ENCODE measurements at places on chromosomes 4 and X. TPM values are rescaled to one million over a fixed set of nuclear protein-coding genes. Genes with fewer than 3 reads are reported as not detected.

- DNase-seq: no peak
These were observed 4.3 kb downstream of the BCLAF3 start for GRCh38 chrX:19986531-19986930.

GRCh38 chrX:116239944-116240840 is 69.6 kb downstream of the AGTR2 start:
- DNase-seq: no peak

DNA sequence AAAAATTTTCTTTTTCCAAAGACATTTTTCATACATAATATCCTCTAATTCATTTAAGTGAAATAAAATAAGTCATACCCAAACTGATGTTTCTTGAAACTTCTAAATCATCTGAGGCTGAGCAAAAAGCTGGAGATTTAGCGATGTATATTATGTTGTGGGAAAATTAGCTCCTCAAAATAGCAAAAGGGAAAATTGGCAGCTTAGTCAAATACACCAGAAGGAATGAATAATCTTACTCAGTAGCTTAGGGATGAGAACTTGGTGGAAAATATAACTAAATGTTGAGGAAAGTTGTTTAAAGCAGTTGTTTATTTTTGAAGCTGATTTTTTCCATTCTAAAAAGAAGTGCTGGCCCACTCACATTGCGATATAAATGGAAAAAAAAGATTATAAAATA is 40.9 kb downstream of the GABRA4 start:
- DNase-seq: no peak

NHSL2 gene
- polyA plus RNA-seq: 11.6 TPM

- no peak for DNase-seq
These were observed 325.3 kb upstream of the RASGEF1B start for GRCh38 chr4:81796790-81797528.

DNA sequence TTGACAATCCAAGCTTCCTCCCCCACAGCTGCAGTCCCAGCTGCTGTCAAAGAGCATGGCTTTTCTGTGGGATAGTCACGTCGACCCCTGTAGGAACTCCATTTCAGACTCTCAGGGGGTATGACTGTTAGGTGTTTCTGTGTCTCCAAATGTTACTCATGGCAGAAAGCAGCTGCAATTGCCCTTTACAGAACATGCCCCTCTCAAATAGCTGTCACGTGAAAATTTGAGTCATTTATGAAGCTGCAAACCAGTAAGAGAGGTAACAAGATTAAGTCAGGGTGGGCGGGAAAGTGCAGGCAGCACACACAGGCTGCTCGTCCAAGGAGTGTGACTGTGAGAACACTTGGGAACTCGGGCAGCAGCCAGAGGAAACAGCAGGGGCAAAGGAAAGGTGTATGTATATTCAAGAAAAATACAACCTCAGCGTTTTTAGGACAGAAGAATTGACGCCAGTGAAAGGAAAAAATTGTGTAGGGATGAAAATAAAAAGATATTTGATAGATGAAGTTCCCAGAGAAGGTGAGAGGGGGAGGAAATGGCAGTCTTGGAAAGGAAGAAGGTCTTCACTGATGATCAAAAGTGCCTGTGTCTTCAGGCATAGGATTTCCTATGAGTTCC is 66.5 kb upstream of the TMEM184C start:
- no peak for DNase-seq
